Stimulated activated CD8-positive, alpha-beta memory T cell treated with anti-CD3 and anti-CD28 coated beads, Interleukin-2, amount 100 ng/mL, for 1 hour (primary cell): ENCODE measurements at places on chromosomes 4 and X.

GRCh38 chrX:63426519-63426918 is 75.4 kb upstream of the SPIN4 start:
- no peak for DNase-seq

GRCh38 chrX:119231936-119232445 is 4.1 kb upstream of the PGRMC1 start:
- DNase-seq: no peak

DNA sequence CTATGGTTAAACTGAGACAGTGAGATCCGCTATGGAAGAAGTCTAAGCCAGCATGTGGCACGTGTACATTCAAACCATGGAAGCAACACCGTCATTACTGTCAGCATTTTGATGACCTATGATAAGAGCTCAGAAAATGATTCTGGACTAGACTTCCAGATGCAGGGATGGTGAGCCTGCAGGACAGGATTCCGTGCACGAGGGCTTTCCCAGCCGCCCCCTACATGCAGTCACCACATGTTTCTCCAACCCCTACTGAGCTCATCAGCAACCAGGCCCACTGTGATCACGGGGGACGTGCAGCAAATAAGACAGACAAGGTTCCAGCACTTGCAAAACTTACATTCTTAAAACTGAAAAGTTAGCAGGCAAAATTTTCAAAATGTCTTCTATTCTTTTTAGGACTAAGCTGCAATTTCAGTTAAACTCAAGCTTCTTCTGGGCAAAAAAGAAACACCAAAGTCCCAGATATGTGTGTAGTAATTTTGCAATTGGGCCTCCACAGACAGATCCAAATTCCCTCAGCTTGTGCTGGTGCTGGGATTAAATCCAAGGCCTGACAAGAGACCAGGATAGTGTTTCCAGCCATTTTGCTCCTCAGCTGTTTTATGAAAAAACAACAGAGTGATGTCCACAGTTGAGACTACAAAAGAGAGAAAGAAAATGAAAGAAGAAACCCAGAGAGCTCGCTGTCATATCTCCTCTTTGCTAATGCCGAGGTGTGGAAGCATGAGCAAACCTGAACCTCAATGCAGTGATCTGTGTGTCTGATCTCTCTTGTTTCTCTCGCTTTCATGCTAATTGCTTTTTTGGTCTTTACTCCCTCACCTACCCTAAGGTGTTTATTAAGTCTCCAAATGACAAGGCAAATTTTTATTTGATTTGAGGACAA is 118.2 kb downstream of the AFAP1 start:
- no peak for DNase-seq

DNA sequence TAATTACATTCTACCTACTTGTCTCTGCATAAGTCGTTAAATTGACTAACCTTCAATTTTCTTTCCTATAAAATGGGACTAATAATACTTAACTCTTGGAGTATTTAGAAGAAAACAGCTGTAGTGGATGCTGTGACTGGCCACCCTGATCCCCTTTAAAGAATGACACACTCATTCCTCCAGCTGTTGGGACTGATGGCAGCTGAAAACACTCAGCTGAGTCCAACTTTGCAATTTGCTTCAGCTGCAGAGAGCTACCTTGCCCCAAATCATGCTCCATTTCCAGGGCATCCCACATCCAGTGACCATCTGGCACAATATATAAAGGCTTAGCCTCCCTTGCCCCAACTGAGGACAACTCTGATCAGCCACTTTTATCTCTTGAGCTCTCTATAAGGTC is 89.1 kb downstream of the MID1IP1 start:
- DNase-seq: no peak

- peak; percentile 2 for DNase-seq
These were observed 30.7 kb downstream of the ARHGEF9 start for GRCh38 chrX:63754136-63754859.

GRCh38 chr4:6017800-6018199 is 431 bp downstream of the C4orf50 start:
- no peak for DNase-seq

DNA sequence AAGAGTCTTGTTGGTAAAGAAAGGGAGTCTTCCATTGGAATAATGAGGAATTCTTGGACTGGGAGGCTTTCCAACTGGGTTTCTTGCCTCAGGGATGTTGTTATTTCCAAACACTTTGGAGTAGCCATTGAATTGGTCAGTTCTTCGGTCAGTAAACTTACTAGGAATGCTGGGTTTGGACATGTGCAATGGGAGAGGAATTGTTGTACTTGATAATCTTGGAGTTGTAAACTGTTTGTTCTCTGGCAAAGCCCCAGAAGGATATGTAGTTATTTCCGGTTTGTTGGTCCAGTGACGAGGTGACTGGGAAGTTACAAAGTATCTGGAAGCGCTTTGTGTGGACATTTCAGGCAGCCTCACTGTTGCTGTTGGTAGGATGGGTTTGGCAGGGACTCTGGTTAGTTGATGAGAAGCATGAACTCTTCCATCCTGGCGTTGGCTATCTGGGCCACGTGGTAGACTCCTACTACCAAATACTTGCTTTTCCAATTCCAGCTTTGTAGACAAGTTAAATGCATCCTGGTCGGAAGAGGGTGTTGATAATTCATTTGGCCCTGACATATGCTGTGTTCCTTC is 25.9 kb downstream of the MXRA5 start:
- DNase-seq: no peak

GRCh38 chrX:30734782-30735181 is 81.6 kb downstream of the GK start:
- DNase-seq: no peak

- no peak for DNase-seq
These were observed 1591.3 kb downstream of the ADGRL3 start for GRCh38 chr4:62791386-62791785.

DNA sequence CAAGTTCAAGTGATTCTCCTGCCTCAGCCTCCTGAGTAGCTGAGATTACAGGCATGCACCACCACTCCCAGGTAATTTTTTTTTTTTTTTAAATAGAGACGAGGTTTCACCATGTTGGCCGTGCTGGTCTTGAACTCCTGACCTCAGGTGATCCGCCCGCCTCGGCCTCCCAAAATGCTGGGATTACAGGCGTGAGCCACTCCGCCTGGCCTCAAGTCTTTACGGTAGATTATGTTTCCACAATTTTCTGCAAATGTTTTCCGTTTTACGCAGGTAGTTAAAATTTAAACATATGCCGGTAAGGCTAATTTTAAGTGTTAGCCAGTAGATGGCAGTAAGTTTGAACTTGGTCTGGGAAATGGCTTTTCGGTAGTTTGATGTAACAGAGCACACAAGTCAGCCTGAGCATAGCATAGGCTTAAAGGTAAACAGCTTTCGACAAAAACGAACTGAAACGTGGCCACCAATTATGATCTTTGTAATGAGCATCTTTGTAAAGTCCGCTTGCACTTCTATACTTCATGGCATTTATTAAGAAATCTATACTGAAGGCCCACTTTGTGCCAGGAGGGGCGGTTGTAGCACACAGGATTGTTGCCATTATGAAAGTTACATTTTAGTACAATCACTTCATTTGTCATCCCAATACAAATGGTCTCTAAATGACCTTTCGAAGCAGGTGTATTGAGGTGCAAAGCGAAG is 31.1 kb downstream of the CCKAR start:
- DNase-seq: no peak

- DNase-seq: no peak
These were observed 24.3 kb upstream of the TEX13C start for GRCh38 chrX:125295337-125295736.

DNA sequence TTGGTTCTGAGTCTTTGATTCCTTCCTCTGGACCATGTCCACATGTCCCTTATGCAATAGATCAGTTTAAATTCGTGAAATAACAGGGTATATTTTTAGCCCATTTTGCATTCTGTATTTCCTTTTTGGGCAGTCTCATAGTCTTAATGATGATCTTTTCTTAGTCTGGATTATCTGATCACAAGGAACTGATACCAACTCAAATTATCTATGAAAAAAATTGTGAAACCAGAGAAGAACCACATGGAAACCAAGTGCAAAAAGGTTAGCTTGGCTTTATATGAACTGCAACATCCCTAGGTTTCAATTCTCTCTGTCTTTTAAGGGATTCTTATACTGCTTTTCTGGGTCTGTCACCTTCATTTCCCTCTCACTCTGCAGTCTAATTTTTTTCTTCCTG is 608.6 kb upstream of the AADAT start:
- DNase-seq: no peak

GRCh38 chrX:10821293-10821692 is 200.9 kb upstream of the MID1 start:
- no peak for DNase-seq

DNA sequence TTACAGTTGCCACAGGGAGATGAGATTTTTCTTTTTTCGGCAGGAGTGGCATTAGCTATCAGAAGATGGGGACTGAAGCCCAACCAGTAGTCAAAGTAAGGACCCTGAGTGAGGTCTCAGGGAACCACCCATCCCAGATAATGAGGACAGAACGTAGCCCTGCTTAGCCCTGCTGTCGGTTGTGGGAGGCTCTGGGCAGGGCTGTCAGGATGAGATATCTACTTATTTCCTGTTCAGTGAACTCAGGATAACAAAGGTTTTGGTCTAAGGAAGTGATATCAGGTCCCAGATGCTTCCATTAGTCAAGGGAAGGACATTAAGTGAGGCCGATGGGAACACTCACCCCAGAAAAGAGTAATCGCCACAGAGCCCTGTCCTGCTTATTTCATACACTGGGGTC is 2.3 kb downstream of the MAGEB16 start:
- DNase-seq: no peak

DNA sequence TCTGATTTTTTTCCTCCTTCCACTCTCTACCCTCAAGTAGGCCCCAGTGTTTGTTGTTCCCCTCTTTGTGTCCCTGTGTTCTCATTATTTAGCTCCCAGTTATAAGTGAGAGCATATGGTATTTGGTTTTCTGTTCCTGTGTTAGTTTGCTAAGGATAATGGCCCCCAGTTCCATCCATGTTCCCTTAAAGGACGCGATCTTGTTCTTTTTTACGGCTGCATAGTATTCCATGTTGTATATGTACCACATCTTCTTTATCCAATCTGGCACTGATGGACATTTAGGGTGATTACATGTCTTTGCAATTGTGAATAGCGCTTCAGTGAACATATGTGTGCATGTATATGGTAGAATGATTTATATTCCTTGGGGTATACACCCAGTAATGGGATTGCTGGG is 54.5 kb upstream of the BTC start:
- DNase-seq: no peak

GRCh38 chrX:16711219-16711811 is 1.2 kb downstream of the CTPS2 start:
- no peak for DNase-seq

GRCh38 chr4:165556383-165556782 is 177.6 kb downstream of the CPE start:
- no peak for DNase-seq

- no peak for DNase-seq
These were observed at the start of gene NAT8L for GRCh38 chr4:2059046-2059725. Gene NAT8L, plus strand, starts transcription at chr4:2059327. Its CDS starts 185 bp downstream, at chr4:2059512.

GRCh38 chr4:8176547-8177399 is 18.2 kb upstream of the ABLIM2 start:
- no peak for DNase-seq

DNA sequence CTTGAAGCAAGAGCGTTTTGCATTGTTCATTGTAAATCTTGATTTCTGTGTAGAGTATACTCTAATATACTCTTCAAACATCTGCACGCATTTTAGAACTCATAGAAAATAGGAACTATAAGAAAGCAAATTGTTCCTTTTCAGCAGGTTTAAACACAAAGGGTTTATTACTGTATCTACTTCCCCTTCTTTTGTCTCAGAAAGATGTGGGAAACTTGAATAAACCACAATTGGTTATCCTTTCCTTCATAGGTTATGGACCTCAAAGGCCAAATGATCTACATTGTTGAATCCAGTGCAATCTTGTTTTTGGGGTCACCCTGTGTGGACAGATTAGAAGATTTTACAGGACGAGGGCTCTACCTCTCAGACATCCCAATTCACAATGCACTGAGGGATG is 46.0 kb upstream of the GUCY1B1 start:
- DNase-seq: no peak

- no peak for DNase-seq
These were observed 649.5 kb upstream of the TENM3 start for GRCh38 chr4:181593703-181594102.

DNA sequence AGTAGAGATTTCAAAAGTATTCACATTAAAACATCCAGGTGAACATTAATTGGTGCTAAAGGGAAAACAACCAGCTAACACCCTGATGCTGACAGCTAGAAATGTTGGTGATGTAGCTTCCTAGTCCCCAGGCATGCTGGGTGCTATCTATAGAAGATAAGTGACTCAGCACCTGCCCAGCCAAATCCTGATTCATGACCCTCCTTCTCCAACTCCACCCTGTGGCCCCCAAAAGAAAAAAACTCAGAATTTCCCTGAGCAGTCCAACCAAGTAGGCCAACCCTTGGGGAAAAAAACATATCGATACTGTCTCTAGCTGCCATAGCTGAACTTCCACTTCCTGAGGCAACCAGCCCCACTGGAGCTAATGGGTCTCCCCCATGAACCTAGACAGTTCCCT is 197.6 kb upstream of the KLF3 start:
- no peak for DNase-seq

GRCh38 chr4:124804041-124804440 is 91.5 kb upstream of the ANKRD50 start:
- no peak for DNase-seq

DNA sequence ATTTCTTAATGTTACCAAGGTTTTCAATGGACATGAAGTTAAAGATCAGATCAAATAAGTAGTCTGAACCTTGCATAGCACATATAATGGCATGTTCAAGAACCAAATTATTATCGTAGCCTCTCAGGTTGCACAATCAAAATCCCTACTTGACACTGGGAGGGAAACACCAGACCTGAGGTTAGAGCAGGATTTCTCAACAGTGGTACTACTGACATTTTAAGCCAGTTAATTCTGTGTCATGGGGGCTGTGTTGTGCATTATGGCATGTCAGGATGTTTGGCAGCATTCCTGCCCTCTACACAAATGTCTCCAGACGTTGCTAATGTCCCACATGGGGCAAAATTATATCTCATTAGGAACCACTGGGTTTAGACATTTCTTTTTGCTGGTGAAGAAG is 20.8 kb downstream of the RLIM start:
- DNase-seq: no peak

GRCh38 chrX:133473451-133473850 is 58.2 kb upstream of the GPC4 start:
- no peak for DNase-seq

DNA sequence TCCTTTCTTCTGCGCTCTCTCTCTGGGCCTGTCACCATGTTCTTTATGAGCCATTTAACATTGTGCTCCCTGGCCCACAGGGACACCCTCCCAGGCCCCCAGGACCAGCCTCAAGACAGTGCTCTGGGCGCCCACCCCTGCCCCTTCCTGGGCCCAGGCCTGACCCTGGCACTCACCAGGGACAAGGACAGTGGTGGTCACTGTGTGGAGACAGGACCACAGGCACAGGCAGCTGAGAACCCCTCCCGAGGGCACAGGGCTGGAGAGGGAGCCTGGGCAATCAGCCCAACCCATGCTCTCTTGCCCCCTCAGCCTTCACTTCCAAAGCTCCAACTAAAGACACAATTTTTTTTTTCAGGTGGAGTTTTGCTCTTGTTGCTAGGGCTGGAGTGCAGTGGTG is 218.2 kb upstream of the PSAPL1 start:
- DNase-seq: no peak

- DNase-seq: no peak
These were observed 14.8 kb downstream of the ARHGEF6 start for GRCh38 chrX:136765821-136766356.
